Liver (tissue), 10 donors: ENCODE measurements at places on chromosomes 13 and 19. TPM values are rescaled to one million over a fixed set of nuclear protein-coding genes. Genes with fewer than 3 reads are reported as not detected.
A peak's percentile ranks its signal among the peaks of the same experiment; 100 is the strongest.

Gene LCP1
- total RNA-seq: 90.6 TPM

DNA sequence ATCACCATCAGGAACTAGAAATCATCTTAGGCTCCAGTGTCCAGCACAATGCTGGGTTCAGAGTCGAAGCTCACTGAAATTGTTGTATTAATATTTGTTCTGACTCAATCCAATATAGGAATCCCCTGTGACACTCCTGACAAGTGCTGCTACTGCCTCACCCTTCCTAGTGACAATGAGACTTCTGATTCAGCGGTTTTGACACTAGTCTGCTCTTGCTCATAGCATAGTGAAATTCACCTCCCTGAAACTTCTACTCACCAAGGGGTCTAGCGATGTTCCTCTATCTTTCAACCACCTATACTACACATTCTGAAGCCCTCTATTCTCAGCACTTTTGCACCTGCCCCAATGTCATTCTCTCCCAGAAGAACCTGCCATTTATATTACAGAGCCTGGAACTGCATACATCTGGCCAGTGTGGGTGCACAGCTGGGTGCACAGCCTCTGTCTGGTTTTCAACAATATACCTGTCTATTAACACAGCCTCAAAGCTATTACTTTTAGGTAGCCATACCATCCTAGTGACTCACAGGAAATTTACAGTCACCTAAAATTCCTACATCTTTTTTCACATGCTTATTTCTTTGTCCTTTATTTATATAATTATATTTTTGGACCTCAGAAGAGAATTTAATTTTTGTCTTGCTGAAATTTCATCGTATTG lies 88.3 kb downstream of the DOCK9 start:
- H3K36me3 ChIP-seq: peaks cover 3% of the 10 kb centered on the region
- H3K4me1 ChIP-seq: no peaks in the 10 kb centered on the region
- no peaks in the 10 kb centered on the region for H3K27me3 ChIP-seq
- no peak for DNase-seq
- H3K27ac ChIP-seq: no peak overlapping the region

- DNase-seq: no peak
- peaks cover 29% of the 10 kb centered on the region for H3K4me1 ChIP-seq
- H3K27ac ChIP-seq: peak overlapping the region; percentile 41
- H3K27me3 ChIP-seq: no peaks in the 10 kb centered on the region
- no peaks in the 10 kb centered on the region for H3K36me3 ChIP-seq
Measured at GRCh38 chr19:44611812-44612295, 1.5 kb upstream of the IGSF23 start.

Gene TTC9B
- total RNA-seq: not detected

DNA sequence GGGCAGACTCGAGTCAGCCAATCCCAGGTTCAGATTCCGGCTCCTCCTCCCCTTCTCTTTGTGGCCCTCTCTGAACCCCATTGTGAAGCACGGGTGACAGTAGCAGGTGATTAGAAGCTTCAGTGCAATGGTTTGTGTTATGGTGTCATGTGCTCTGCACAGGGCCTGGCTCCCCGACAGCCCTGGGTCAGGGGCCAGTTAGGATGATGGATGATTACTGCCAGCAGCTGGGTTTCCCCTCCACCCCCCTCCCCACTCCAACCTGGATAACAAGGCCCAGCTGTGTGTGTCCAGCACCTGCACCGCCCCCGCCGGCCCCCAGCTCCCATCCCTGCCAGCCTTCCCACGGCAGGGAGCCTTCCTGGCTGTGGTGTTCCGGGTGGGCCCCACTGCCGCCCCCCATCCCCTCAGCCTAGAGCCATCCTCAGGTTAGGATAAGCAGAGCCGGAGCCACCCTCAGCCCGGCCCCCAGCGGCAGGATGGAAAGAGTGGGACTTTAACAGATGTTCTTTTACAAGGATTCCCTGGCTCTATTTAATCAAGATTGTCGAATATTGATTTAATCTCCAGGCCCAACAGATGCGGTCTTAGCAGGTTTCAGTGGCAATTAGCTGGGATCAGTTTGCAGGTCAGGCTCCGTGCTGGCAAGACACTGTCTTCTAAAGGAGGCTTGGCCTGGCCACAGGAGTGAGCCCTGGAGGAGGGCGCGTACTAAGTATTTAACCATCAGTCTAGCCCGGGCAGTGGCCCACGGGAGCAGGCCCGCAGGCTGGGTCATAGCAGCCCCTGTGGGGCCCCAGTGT lies 156.2 kb downstream of the SIPA1L3 start:
- H3K27me3 ChIP-seq: no peaks in the 10 kb centered on the region
- DNase-seq: no peak

Gene OR4F17
- not detected for total RNA-seq

- peaks cover 5% of the 10 kb centered on the region for H3K4me1 ChIP-seq
- no peak overlapping the region for H3K27ac ChIP-seq
- H3K27me3 ChIP-seq: no peaks in the 10 kb centered on the region
- no peak overlapping the region for H3K4me3 ChIP-seq
- H3K36me3 ChIP-seq: no peaks in the 10 kb centered on the region
Measured at GRCh38 chr19:19670070-19670551, 1.5 kb downstream of the ZNF101 start.

DNA sequence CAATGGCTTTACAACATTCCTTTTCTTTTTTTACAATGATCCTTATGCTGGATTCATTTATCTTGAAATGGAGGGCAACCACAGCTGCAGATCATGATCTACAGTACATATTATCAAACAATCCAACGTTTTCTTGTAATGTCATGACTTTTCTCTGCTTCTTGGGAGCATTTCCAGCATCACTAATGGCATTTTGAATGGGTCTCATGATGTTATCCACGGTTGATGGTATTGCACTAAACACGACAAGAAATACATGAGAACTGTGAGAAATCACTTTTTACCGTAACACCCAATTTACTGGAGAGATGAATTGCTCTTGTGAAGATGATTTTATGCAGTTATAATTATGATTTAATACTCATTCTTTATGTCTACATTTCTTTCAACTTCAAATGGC lies 16.2 kb upstream of the ACOD1 start:
- DNase-seq: no peak
- H3K27me3 ChIP-seq: no peaks in the 10 kb centered on the region
- no peaks in the 10 kb centered on the region for H3K36me3 ChIP-seq
- H3K27ac ChIP-seq: no peak overlapping the region

DNA sequence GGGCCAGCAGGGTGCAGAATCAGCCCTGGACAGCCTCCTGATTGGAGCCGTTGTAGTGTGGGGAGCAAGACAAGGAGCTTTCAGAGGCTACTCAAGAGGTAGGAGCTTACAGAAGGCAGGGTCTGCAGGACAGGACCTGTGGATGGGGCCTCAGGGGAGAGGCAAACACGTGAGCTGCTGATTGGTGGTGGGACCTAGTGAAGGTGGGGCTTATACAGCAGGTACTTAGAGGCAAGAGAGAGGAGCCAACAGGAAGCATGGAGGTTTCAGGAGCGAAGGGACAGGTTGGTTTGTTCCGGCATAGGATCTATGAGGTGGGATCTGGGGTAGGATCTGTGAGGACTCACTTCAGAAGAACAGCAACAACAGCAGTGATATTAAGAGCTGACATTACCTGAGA lies 32.4 kb downstream of the ZSWIM4 start:
- no peak overlapping the region for H3K27ac ChIP-seq
- H3K4me1 ChIP-seq: no peaks in the 10 kb centered on the region
- no peaks in the 10 kb centered on the region for H3K36me3 ChIP-seq
- DNase-seq: no peak

Gene LILRB4
- 2.6 TPM for total RNA-seq

Gene FCAR
- total RNA-seq: 2.2 TPM

Gene HNRNPUL1
- 55.5 TPM for total RNA-seq

GRCh38 chr13:37490176-37490779 lies 108.3 kb downstream of the POSTN start:
- H3K4me3 ChIP-seq: no peak overlapping the region
- no peaks in the 10 kb centered on the region for H3K4me1 ChIP-seq
- H3K27me3 ChIP-seq: no peaks in the 10 kb centered on the region
- H3K27ac ChIP-seq: no peak overlapping the region
- no peak for DNase-seq

DNA sequence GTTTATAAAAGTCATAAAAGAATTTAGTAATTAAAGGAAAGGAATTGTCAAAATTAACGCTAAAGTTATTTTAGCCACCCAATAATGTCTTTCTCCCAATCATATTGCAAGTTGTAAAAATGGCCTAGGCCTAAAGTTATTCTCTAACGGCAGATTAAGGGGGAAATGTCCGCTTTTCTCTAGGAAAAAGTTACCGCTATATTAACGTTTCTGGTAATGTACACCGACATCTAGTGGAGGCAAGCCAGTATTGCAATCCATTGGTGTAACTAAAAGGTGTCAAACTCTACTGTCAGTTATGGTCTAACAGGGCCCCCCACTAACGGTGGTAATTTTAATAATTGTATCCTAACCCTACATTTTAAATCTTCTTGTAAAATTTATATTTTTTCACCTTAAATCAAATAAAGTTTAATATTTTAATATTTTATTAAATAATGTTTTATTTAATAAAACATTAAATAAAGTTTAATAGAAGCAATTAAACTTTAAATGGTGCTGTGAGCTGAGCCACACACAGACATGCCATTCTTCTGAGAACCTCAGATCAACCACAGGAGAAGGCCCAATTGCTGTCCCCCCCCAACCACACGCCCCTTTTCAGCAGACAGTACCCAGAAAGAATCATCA lies 35.9 kb upstream of the ZSCAN5A start:
- H3K36me3 ChIP-seq: no peaks in the 10 kb centered on the region
- no peaks in the 10 kb centered on the region for H3K27me3 ChIP-seq
- H3K4me3 ChIP-seq: no peak overlapping the region
- no peak overlapping the region for H3K27ac ChIP-seq

DNA sequence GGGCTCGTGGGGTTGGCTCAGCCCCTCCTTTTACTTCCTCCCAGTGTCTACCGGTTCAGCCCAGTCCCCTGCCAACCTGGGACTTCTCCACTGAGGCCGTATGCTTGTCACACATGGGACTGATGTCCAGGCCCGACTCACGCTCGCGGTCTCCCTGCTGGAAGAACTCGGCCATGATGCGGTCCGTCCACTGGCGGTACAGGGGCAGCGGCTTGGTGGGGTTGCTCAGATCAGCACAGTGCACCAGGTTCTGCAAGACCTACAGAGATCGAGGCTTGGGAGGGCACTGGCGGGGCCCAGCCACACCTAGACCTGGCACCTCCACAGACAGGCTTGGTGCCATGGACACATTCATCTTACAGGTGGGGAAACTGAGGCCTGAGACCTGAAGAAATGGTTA lies 7.8 kb upstream of the RAB3A start:
- H3K27ac ChIP-seq: no peak overlapping the region
- H3K4me1 ChIP-seq: no peaks in the 10 kb centered on the region
- no peak for DNase-seq
- no peak overlapping the region for H3K4me3 ChIP-seq
- no peaks in the 10 kb centered on the region for H3K36me3 ChIP-seq
- H3K27me3 ChIP-seq: no peaks in the 10 kb centered on the region

Gene SYCN
- total RNA-seq: not detected

Gene ARHGEF1
- total RNA-seq: 30.1 TPM

Gene TMEM272
- total RNA-seq: 0.14 TPM

Gene C19orf33
- total RNA-seq: not detected

DNA sequence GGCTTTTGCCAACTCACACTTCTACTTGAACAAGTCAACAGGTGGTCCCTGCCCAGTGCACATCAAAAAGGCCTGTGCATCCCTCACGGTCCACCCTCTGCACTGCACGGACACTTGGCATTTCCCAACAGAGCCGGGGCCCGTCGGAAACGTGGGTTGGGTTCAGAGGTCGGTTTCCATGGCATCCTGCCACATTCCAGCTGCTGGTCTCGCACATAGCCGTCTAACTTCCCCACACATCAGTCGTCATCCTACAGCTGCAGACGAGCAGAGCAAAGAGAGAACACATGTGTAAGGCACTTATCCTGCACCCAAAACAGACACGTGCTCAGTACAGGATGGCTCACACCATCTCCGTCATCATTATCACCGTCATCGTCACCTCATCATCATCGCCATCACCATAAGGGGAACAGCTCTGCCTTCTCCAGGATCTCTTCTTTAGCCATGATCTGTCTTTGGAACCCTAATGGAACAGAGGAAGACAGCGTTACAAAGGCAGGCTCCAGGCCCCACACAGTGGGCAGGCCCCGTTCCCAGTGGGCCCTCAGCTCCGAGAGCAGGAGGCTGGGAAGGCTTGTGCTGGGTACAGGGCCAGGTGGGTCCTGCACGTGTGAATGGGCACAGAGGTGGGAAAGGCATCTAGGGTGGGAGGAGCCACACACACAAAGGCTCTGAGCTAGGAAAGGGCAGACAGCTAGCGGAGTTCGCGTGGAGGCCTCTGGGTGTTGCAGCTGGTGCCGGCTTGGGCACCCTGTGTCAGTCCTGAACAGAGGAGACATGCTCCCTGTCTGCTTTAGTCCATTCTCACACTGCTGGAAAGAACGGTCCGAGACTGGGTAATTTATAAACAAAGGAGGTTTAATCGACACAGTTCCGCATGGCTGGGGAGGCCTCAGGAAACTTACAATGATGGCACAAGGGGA lies 170.8 kb upstream of the SOX1 start:
- DNase-seq: no peak
- H3K27ac ChIP-seq: no peak overlapping the region
- H3K4me1 ChIP-seq: peaks cover 5% of the 10 kb centered on the region
- H3K4me3 ChIP-seq: no peak overlapping the region
- H3K36me3 ChIP-seq: no peaks in the 10 kb centered on the region

DNA sequence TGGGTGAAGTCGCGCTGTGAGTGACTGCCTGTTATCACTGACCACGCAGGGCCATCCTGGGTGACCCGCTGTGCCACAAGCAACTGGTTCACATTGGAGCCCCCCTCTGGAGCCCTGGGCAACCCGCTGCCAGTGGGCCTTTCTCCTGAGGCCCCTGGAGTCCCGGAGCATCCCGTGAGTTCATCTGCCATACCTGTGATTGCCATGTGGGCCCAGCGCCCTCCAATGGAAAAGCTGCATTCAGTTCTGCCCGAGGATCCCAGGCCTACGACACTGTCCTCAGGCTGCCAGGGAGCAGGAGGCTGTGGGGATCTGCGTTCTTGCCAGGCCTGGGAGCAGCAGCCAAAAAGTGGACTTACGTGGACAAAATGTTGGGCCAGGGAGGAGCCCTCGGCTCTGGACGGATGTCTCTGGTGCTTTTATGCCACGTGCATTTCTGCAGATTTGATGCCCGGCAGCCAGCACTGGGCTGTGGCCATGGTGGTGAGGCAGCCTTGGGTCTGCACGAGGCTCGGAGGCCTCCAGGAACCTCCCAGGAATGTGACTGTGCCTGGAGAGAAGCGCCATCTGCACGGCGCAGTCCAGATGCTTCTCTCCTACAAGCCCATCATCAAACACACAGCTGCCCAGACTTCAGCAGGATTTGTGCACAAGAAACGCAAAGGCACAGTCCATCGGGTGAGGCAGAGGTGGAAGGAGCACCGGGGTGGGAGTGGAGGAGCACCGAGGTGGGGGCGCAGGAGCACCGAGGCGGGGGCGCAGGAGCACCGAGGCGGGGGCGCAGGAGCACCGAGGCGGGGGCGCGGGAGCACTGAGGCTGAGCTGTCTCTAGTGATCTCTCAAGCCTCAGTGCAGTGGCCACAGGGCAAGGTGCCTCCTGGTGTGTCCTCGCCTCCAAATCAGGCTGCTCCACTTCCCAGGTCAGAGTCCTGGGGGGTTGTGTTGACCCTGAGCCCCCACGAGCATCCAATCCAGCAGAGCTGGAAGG lies 44.0 kb downstream of the C13orf46 start:
- H3K27me3 ChIP-seq: no peaks in the 10 kb centered on the region
- no peak overlapping the region for H3K4me3 ChIP-seq
- no peaks in the 10 kb centered on the region for H3K36me3 ChIP-seq
- H3K4me1 ChIP-seq: no peaks in the 10 kb centered on the region
- H3K27ac ChIP-seq: no peak overlapping the region
- DNase-seq: no peak
